Stomach (tissue), 19 donors: ENCODE measurements at places on chromosomes 2 and 18. TPM values are rescaled to one million over a fixed set of nuclear protein-coding genes. Genes with fewer than 3 reads are reported as not detected.

GRCh38 chr18:22946217-22946616, 13.1 kb downstream of the RBBP8 start:
- DNase-seq, result no peak

- DNase-seq, result no peak
Observed at GRCh38 chr2:159558479-159558878, 57.9 kb downstream of the BAZ2B start.

DNA sequence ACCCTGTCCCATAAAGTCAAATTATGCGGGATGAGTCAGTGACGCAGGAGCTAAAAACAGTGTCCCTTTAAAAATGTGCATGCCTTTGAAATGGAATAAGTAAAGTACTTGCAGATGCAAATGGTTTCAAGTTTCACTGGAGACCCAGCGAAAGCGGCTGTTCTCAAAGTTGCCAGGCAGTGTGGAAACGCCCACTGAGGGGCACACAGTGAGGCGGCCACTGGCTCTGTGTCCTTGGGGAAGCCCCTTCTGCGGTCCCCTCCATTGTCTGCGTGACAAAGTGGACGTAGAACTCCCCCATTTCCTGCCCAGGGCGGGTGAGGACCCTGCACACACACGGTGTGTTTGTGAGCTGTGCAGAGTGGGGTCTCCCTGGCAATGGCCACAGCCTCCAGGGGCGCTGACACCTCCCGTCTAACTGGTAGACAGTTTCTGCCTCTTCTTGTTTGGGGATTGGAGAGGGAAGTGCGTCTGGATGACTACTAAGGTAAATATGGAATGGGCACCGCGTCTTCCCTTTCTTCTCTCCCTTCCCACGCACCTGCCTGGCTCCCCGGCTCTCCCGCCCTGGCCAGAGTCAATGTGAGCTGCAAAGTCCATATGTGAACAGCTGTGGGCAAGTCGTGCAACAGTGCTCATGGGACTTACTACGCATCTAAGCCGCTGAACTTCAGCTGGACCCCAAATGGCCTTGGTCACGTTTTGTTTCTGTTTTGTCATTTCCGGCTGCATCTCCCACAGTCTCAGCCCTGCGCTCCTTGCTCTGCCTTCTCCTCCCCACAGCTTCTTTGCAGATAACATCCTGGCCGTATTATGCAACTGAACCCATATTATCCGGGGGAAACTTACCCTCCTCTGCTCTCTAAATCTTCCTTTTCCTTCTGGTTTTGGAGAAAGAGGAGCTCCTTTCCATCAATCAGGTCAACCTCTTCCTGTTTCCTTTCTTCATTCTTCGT, 33.7 kb upstream of the ZNF516 start:
- DNase-seq, result peak; percentile 90

DNA sequence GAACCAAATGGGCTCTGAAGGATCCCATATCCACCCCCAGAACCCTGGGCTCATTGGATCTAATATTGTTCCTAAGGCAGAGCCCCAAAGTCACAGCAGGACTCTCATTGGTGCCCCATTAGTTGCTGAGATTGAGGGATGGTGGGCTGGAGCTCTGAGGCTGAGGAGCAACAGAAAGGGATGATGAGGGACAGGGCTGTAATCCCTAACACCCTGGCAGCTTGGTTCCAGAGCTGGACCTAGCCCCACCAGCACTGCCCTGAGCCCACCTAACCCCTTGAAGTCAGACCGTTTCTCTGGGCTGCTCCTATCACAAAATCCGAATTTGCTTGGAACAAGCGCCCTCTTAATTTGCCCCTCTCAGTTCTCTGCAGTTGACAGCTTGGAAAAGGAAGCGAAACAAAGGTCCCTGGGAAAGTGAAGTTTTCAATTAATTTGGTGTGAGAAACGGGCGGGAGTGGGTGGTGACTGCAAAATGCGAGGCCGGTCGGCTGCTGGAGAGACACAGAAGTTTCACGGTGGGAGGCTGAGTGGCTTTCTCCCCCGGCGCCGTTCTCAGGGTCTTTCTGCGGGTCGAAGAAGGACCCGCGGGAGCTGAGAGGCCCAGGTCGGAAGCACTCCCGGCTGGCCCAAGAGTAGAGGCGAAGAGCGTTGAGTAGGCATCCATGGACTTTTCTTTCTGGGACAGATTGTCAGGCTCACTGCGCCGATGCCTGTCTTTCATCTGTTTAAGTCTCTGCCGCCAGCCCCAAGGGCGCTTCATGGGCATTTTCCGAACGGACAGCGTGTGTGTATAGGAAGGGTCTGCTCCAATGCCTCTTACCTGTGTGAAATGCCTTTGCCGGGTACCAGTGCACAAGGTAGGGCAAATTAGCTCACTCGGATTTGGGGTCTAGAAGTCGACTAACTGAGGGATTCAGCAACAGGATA, 927 bp upstream of the HOXD13 start:
- no peak for DNase-seq

GRCh38 chr2:203025592-203025991, 10.9 kb downstream of the NBEAL1 start:
- DNase-seq, result no peak

GRCh38 chr2:69687971-69688611, 44.6 kb upstream of the AAK1 start:
- no peak for DNase-seq

GRCh38 chr2:233447506-233448219, 93.4 kb downstream of the DGKD start:
- DNase-seq, result no peak

DNA sequence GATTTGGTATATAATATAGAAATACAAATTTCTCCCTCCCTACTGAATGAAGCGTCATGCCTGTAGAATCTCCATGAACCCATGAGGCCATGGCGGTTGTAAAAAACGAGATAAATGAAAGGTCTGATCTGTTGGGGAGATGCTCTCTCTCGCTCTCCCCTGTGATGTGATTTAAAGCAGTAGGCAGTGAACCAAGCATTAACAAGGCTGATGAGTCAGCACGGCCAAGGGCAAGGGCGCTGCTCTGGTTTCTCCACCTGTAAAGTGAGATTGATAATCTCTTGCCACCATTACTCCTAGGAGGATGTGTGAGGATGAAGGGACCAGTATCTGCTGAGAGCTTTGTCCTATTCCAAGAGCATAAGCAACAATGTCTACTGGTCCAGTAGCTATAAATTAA, 553.3 kb downstream of the CMPK2 start:
- no peak for DNase-seq

DNA sequence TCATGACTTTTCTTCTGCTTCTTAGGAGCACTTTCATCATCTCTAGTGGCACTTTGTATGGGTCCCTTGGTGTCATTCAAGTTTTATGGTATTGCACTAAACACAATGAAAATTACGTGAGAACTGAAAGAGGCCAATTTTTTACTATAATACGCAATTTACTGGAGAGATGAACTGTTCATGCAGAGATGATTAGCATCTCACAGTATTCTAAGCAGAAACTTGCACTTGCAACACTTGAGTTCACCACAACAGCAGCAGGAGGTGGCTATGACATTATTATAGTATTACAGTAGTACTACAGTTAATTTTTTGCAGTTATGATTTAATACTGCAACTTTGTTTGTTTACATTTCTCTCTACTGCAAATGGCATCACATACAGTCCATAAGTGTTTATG, 793.1 kb upstream of the CRIM1 start:
- DNase-seq, result no peak

GRCh38 chr2:235382179-235382578, 111.7 kb upstream of the AGAP1 start:
- DNase-seq, result peak; percentile 41

GRCh38 chr2:74546004-74546403, 7.7 kb downstream of the LOXL3 start:
- no peak for DNase-seq

Gene LRRTM4
- not detected for total RNA-seq

Gene TMEM182
- not detected for total RNA-seq

Gene ZNF521
- 16.5 TPM for total RNA-seq

Gene SNRPD1
- 5.8 TPM for total RNA-seq

Gene CCDC178
- not detected for total RNA-seq

Gene LYPD6
- total RNA-seq, result not detected

Gene HOXD4
- total RNA-seq, result not detected
